Kidney epithelial cell (primary cell): ENCODE measurements at places on chromosomes 12 and 14.

- DNase-seq = no peak
Measured at GRCh38 chr12:43883748-43884147, 47.9 kb downstream of the TMEM117 start.

DNA sequence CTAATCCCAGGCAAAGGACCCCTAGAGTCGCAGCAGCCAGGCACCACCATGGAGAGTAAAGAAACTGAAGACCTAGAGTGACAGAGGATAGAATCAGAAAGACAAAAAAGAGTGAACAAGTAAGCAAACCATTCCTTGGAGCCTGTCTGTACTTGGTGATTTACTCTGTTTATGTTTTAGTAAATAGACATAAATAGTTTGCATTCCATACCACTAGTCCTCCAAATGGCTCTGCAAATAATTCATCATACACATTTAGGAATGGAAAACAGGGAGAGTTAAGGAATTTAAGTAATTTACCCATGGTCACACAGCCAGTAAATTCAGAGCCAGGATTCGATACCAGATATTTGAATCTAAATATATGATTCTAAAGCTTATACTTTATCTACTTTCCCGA is 2.8 kb downstream of the OLR1 start:
- DNase-seq = no peak

GRCh38 chr14:37497422-37497821 is 97.6 kb downstream of the FOXA1 start:
- DNase-seq = no peak

GRCh38 chr14:95516554-95517181 is at the start of gene SYNE3:
Gene SYNE3, minus strand, starts transcription at chr14:95516650. Its CDS starts 40,829 bp downstream, at chr14:95475821.
- no peak for DNase-seq

DNA sequence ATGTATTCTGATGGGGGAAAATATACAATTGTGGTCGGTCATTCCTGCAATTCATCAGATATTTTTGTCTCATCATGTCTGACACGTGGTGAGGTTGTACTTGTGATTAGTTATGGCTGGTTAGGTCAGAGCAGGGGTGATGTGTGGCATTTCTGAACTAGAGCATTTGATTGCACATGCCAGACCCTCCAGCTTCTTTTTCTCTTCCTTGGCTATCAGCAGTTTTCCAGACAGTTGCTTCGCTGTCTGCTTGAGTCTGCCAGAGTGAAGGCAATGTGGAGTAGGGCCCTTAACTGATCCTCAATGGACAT is 25.9 kb downstream of the TMEM117 start:
- no peak for DNase-seq

GRCh38 chr14:89167705-89168104 is 249.3 kb downstream of the FOXN3 start:
- no peak for DNase-seq

DNA sequence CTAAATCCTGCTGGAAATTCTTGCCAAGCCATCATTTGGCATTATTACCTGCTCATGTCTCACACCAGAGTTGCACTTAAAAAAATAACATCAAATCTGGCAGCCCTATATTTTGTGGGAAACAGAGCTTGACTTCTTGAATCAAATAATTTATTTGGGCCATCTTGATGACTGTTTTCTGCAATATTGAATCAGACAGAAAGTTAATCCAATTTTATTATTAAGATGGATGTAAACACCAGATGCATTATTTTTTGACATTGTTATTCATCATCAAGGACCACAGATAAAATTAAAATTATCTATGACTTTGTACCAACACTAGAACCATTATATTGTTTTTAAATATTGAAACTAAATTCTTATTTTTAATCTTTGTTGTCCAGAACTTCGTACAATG is 132.9 kb downstream of the PTPRR start:
- no peak for DNase-seq

GRCh38 chr14:45426685-45427282 is 173.8 kb upstream of the MIS18BP1 start:
- no peak for DNase-seq

DNA sequence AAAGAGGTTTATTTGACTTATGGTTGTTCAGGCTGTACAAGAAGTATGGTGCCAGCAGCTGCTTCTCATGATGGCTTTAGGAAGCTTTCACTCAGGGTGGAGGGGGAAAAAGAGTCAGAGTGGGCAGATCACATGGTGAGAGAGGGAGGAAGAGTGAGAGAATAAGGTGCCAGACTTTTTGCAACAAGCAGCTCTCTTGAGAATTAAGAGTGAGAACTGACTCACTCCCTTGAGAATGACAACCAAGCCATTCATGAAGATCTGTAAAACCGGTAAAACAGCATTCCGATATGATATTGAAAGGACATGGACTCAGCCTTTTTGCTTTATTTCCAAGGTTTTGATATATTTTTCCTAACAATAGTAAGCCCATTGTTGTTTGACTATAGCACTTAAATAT is 501.2 kb downstream of the GALC start:
- peak; percentile 18 for DNase-seq

GRCh38 chr12:2098852-2099251 is 46.1 kb downstream of the CACNA1C start:
- DNase-seq = no peak

DNA sequence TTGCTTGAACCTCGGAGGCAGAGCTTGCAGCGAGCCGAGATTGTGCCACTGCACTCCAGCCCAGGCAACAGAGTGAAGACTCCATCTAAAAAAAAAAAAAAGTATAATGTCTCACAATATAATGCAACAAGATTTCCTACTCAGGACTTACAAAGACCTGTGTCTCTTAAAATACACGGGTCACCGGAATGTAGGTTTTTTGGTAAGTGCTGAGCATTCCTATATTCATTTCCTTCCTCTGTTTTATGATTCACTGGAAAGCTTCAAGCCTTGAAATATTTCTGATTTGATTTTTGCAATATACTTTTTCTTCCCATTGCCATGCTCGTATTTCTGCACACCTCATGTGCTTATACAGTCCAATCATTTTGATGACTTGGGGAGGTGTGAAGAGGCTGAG is 245.8 kb downstream of the FBXL14 start:
- DNase-seq = no peak

- peak; percentile 89 for DNase-seq
Measured at GRCh38 chr12:75944097-75944904, 87.3 kb downstream of the PHLDA1 start.

GRCh38 chr12:28065374-28065773 is 92.8 kb upstream of the PTHLH start:
- no peak for DNase-seq

DNA sequence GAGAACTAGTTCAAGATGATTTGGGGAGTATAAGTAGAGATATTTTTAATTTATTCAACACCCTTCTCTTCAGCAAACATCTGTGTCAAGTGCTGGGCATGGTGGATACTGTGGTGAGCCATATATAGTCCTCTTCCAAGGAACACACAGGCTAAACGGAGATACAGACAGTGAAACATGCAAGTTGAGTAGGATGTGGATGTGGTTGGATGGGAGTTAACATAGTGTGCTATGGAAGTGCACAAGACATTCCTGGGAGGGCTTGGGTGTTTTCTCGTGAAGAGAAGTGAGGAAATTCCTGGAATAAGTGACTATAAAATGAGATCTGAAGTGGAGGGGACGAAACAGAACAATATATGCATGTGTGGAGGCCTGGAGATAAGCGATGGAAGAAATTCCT is 181.1 kb upstream of the NPAS3 start:
- no peak for DNase-seq

DNA sequence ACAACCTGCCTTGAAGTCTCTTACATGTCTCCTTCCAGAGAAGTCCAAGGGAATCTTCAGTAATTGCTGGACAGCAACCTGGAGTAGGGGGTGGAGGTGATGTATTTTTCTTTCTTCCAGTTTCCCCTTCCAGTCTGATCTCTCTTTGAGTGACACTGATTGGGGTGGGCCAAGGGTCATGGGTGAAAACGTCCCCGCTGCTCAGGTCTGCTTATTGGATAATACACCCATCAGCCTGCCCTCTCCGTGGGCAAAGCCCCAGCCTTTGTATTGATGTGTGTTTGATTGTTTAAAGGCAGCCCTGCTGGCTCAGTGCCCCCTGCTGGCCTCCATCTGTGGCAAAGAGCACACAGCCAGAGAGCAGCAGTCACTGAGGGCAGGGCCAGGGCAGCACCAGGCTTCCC is 35.7 kb upstream of the ATP2A2 start:
- DNase-seq = no peak

GRCh38 chr14:75294649-75295033 is 16.0 kb downstream of the FOS start:
- DNase-seq = no peak

GRCh38 chr12:12405882-12406281 is 49.0 kb downstream of the BORCS5 start:
- no peak for DNase-seq

DNA sequence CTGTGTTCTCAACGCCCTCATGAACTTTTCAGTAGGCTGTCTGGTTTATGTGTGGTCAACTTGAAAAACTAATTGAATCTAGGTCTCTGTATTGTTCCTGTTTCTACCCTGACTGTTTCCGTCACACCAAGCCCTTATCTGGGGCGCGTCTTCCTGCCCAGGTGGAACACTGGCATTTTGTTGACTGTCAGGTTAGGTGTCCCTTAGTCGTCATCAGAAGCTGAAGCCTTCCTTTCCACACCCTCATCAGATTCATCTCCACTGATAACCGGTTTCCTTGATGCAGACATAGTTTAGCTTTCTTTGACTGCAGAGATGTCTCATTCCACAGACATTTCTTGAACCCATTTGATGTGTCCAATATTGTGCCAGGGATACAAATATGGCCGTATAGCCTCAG is 96.5 kb downstream of the DUSP16 start:
- no peak for DNase-seq

DNA sequence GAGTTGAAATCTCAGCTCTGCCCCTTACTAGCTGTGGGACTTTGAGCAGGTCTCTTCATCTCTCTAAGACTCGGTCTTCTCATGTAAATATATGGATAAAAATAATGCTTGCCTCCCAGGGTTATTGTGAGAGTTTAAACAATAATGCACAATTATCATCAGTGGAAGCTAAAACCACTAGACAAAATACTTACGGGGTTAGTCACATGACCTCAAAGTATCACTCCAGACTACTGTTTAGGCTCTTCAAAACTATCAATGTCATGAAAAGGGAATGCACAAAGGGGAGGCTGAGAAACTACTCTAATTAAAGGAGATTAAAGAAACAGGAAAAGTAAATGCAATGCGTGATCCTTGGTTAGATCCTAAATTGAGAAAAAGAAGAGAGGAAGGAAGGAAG is 24.5 kb upstream of the TSPAN11 start:
- no peak for DNase-seq

DNA sequence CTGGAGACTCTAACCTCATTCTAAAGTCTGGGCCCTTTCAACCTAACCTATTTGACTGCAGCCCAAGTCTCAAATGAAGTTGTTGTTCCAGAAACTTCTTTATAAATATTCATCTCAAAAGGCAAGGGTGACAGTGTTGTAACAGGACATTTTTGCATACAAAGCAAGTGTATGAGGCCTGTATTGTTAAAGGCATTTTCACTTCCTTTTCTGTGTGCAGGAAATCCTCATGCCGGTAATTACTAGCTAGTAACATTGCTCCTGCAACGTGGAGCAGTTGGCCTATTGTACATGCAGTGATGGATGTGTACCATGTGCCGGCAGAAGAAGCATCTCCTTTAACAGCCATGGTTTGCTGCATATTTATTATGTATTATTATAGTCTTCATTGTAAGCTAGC is 156.5 kb upstream of the RMST start:
- no peak for DNase-seq

DNA sequence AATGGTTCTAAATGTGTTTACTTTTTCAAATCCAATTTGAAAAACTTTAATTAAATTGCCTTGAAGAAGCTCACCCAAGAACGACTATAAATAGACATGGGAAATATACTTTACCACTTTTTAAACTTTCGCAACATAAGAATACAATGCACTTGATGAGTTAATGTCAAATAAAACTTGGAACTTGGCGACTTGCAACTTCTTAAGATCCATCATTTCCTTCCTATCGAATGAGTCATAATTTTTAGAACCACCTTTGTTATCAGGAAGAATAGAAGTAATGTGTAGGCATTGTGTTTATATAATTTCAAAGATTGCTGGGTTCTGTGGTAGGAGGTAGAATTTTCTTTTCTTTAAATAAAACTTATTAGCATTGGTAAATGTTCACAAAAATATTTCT is 1417.4 kb upstream of the FLRT2 start:
- DNase-seq = no peak

- no peak for DNase-seq
Measured at GRCh38 chr12:49622501-49623141, 740 bp upstream of the PRPF40B start.

GRCh38 chr12:55495490-55495889 is 3.3 kb downstream of the OR6C68 start:
- DNase-seq = no peak

DNA sequence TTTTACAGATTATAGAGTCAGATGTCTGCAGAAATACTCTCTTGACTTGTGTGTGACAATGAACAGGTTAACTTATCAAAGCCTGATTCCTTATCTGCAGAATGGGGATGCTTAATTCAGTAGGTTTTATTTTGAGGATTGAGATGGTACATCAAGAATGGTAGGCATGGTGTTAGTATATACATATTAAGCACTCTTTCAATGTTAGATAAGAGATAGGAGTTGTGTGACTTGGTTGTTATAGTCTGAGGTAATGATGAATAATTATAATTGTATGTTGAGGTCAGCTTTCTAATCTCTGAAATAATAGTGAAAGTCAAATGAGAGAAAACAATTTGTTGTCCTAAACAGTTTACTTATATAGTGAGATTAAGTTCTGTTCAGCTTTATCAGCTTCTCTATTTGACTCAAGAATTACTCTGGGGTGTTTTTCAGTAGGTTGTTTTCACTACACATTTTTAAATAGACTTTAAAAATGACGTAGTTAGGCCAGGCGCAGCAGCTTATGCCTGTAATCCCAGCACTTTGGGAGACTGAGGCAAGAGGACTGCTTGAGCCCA is 11.9 kb downstream of the PALS1 start:
- DNase-seq = no peak

GRCh38 chr14:53670701-53671100 is 285.9 kb downstream of the BMP4 start:
- DNase-seq = peak; percentile 37

GRCh38 chr12:102067574-102068258 is 5.9 kb upstream of the WASHC3 start:
- DNase-seq = no peak

- DNase-seq = no peak
Measured at GRCh38 chr12:6328945-6329702, 12.8 kb downstream of the TNFRSF1A start.

GRCh38 chr12:108732489-108733229 is 1.3 kb upstream of the CORO1C start:
- DNase-seq = no peak

GRCh38 chr14:103624860-103625259 is 4.2 kb upstream of the KLC1 start:
- DNase-seq = peak; percentile 35

DNA sequence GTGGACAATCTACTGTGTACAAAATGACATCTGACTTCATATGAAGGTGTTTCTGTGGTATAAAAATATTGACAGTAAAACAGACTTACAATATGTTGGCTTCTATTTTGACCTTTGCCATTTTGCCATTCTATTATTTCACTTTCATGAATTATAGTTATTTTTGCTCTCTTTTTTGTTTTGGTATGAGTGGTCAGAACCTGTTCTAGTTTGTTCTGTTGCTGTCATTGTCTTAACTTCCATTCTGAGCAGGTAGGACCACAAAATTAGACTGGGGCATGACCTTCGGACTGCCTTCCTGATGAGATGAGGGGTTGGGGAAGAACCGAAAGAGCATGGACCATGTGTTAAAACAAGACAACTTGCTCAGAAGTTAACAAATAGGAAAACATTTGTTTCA is 36.5 kb upstream of the IFNG-AS1 start:
- no peak for DNase-seq

GRCh38 chr12:98354520-98355035 is 160.8 kb upstream of the TMPO start:
- DNase-seq = no peak
